ENCODE measurements at places on chromosomes 1 and 21.

DNA sequence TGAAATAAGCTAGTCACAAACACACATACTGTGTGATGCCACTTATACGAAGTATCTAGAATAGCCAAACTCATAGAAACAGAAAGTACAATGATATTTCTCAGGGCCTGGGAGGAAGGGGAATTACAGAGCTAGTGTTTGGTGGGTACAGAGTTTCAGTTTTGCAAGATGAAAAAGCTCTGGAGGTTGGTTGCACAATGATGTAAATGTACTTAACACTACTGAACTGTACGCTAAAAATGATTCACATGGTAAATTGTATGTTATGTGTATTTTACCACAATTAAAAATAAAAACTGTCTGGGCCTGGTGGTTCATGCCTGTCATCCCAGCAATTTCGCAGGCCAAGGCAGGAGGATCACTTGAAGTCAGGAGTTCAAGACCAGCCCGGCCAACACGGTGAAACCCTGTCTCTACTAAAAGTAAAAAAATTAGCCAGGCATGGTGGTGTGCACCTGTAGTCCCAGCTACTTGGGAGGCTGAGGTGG lies 15.3 kb upstream of the FHAD1 start:
- DNase-seq: no peak

DNA sequence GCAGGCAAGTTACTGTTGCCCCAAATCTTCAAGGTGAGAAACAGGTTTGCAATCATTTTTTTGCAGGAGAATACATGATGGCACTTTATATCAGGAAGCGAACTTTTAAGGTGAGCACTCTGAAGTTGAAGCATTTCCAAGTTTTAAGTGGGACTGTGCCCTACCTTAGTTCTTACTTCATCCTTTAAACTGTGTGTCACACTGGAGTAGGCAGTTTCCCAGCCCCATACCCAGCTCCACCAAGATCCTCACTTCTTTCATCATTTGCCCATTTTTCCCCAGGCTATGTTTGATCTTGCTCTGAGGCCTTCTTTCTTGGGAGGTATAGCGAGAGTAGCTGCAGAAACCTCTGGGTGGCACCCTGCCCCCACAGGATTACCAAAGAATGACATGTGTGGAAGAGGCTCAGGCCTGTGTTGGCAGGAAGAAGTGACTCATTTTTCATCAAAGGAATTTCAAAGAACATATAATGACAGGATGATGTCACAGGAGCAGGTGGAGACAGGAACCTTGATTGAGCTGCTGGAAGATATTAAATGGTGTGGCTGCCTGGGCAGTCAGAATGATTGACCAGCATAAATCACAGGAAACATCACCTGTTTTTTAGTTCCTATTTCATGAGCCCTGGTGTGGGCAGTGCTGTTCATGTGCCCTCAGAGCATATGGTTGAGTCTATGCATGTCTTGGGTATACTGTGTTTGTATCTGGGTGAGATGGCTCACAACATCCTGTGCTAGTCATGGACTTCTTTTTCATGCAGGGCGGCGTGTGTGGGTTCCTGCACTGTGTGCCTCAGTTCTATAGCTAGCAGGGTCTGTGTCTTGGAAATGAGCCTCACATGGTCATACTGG lies 20.8 kb upstream of the MACF1 start:
- DNase-seq: no peak

DNA sequence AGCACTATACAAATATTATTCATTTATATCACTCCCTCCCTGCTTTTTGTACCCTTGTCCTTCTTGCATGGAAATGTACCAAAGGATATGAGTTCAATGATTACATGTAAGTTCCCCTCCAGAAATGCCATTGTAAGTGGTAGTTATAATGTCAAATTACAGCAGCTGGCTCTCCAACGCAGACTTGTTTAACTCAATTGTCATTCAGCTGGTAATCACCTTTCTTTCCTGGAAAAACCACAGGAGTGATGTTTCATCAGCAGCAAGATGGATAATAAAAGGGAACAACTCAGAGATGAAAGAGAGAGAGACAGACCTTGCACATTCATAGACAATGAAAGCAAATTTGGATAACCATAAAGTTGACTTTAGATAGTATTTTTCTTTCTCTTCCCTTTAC lies 578.6 kb upstream of the PBX1 start:
- DNase-seq: no peak

DNA sequence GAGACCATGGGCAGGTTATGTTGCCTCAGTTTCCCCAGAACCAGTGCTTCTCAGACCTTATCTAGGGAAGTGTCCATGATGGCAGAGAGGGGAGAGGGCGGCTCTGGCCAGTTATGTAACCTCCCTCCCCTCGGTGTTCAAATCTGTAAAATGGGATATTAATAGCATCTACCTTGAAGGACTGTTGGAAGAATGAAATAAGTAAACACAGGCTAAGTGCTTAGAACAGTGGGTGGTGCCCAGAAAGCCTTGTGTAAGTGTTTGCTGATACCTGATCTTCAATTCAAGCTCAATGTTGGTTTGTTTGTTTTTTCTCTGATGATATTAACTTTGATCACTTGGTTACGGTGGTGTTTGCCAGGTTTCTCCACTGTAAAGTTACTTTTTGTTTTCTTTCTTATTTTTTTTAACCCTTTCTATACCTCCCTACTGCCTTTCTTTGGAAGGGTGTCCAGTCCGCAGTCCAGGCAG lies 34.9 kb downstream of the EPHA2 start:
- DNase-seq: no peak

GRCh38 chr1:89800022-89800655 lies 20.7 kb upstream of the LRRC8D start:
- no peak for DNase-seq

DNA sequence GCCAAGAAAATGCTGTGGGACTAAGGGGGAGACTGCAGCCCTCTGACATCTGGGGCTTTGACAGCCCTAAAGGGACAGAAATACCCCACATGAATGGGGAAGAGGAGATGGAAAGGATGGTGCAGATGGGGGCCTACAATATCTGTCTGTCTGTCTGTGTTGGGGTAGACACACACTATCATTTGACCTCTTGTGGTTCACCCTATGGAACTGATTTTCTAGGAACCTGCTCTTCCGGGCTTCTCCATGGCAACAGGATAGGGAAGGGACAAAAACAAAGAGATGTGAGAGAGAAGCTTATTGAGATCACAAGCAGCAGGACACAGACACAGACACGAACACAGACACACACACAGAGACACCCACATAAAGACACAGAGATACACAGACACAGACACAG lies 17.1 kb downstream of the KIF21B start:
- no peak for DNase-seq

- DNase-seq: no peak
These were observed 2.6 kb downstream of the MRPS6 start for GRCh38 chr21:34075760-34076660.

GRCh38 chr1:228548788-228549187 lies 61.6 kb downstream of the RNF187 start:
- no peak for DNase-seq

DNA sequence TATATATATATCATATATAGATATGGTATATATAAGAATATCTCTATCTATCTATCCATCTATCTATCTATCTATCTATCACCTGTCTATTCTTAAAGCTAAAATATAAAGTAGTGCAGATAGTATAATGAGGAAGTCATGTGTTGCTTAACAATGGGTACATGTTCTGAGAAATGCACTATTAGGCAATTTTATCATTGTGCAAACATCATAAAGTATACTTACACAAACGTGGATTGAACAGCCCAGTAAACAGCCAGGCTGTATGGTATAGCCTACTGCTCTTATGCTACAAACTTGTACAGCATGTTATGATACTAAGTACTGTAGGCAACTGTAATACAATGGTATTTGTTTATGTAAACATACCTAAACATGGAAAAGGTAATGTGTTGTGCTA lies 621.0 kb upstream of the NCAM2 start:
- DNase-seq: no peak

DNA sequence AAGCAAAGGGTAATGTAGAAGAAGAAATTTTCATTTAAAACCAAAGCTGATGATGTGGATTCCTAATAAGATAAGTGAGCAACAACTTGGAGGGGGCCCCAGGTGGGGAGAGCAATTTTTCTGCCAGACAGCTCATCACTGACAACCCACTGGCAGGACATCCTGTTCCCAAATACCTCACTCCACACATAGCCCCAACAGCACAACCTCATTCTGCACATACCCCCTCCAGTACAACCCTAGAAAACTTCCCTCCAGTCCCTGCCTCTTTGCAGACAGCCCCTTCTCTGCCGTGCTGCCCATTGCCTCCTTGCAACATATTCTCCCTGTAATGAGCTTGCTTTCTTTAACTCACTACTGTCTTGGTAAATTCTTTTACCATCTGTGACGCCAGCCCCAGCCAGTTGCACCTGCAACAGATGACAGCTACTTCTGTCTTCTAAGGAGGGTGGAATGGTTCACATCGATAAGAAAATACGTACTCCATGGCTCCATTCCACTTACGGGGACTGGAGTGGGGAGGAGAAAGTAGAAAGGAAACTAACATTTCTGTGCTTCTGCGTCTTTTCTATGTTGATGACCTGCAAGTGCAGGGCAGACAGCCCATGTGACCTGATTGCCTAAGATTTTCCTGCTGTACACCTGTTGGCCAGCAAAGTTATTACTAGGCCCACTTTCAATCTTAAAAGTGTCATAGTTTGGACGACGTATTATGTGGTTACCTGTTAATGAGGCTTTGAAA lies 14.7 kb downstream of the RHEX start:
- no peak for DNase-seq

DNA sequence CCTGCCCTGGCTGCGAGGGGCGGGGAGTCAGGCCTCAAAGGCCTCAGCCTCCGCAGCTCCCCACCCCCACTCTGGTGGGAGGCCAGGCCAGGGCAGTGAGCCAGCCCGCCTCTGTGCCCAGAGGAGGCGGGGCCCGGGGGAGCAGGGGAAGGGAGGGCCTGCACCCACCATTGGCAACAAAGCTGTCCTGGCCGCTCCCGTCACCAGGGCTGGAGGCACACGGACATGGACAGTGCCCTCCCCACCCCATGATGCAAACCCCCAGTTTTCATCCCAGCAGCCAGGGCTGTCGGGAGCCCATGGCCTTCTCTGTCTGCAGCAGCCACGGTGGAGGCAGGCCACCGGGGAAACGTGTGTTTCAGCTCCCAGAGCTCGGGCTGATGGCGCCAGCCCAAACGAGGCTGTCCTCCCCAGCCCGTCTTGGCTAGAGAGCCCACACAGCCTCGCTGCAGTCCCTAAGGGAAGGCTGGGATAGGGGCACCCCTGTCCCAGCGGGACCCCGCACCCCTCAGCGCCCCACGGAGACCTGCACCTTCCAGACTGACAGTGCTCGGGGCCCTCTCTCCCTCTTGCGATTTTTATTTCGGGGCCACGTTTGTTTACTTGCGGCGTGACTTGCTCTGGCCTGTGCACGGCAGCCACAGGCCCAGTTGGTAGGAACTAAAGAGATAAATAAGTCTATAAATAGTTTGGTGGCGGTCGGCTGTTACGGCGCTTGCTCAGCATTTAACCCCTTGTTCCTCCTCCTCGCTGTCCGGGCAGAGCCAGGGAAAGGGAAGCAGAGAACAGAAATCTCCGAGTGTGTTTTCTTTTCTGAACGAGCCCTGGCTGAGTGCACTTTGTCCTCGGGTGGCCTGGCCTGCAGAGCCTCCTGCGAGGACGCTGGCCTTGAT lies 101.8 kb downstream of the PRDM16 start:
- no peak for DNase-seq

DNA sequence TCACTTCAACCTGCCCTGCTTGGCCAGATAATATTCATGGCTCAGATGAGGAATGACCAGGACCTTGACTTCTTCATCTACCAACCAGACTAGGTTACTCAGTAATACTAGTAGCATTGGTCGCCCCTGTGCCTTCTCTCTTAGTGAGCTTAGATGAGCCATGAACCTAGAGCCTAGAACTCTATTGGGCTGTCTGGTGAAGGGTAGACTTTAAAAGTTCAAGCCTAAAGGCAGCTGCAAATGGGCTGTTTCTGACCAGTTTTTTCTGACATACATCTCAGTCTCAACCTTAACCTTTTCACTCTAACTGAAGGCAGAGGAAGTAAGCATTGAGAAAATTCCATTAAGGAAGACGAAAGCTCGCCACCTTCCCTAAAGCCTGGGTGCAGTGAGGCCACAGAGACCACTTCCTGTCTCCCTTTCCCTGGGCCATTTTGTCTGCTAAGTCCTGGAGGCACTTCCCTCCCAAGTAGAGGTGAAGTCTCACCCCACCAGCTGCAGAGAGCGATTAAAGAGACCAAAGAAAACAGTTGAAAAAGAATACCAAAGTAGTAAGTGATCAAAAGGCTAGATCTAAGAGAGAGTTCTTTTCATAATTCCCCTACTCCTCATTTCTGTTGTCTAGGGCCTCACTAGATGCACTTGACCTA lies 53.3 kb downstream of the MTR start:
- no peak for DNase-seq

GRCh38 chr21:38072489-38072888 lies 156.2 kb upstream of the KCNJ6 start:
- DNase-seq: no peak

GRCh38 chr1:6385488-6386191 lies 7.9 kb downstream of the ACOT7 start:
- DNase-seq: no peak

- no peak for DNase-seq
These were observed 58.9 kb downstream of the RHOU start for GRCh38 chr1:228794173-228794572.
